AML-193 (cell line): ENCODE measurements at places on chromosomes 11 and 22.

DNA sequence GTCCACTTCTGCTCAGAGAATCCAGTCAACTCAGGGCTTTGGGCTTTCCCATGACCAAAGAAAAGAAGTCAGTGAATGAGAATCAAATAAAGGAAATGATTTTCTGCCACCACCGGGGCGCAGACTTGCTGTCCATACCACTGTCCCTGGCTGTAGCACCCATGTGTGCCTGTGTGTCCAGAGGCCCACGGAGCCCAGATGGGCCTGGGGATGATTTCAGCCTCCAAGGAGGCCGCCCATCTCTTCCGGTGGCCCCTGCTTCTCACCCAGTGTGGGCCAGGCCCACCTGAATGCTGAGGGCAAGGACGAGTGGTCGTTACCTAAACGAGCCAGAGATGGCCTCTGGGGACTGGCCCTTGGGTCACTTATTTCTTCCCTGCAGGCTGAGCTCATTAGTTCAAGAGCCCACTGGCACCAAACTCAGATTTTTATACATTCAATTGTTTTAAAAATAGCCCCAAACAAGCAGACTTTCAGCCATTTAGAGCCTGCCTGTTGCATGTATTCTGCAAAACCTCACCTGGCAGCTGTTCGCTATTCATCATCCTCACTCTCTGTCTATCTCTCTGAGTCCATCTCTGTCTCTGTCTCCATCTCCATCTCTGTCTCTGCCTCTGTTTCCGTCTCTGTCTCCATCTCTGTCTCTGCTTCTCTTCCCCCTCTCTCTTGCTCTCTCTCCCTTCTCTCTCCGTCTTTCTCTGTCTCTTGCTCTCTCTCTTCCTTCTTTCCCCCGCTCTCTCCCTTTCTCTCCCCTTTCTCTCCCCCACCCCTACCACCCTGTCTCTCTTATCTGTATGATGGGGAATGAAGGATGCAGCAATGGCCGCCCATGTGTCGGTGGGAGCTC, 24.2 kb downstream of the KRTAP5-5 start:
- no peak for DNase-seq

DNA sequence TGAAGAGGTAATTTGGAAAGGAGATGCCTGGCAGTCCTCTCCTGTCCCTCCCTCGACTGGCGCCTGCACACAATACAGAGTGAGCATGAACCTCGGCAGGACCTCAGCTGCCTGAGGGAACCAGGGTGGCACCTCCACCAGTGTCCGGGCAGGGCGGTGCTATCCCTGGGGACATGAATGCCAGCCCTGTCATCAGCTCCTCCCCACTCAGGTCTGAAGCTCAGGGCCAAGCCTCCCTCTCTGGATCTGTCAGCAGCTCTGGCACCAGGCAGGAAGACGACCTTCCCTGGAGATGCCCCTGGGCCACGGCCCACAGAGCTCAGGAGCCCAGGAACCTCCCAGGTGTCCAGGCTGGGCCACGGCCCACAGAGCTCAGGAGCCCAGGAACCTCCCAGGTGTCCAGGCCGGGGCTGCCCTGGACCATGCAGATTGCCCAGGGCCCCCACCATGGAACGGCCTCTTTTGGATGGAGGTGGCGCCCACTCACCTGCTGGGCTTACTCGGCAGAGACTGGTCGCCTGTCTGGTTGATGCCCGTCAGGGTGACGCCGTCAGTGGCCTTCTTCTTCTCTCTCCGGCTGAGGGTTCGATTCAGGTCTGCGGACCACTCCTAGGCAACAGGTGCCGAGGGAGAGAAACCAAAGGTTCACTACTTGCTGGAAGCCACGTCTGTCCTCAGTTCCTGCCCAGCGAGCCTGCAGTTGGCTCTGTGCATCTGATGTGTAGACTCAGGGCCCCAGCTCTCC, 21.7 kb upstream of the ARFGAP3 start:
- no peak for DNase-seq

- DNase-seq: no peak
Measured at GRCh38 chr11:79950172-79950571, 509.3 kb upstream of the TENM4 start.

GRCh38 chr11:19767627-19768151, 55.1 kb downstream of the NAV2 start:
- no peak for DNase-seq

DNA sequence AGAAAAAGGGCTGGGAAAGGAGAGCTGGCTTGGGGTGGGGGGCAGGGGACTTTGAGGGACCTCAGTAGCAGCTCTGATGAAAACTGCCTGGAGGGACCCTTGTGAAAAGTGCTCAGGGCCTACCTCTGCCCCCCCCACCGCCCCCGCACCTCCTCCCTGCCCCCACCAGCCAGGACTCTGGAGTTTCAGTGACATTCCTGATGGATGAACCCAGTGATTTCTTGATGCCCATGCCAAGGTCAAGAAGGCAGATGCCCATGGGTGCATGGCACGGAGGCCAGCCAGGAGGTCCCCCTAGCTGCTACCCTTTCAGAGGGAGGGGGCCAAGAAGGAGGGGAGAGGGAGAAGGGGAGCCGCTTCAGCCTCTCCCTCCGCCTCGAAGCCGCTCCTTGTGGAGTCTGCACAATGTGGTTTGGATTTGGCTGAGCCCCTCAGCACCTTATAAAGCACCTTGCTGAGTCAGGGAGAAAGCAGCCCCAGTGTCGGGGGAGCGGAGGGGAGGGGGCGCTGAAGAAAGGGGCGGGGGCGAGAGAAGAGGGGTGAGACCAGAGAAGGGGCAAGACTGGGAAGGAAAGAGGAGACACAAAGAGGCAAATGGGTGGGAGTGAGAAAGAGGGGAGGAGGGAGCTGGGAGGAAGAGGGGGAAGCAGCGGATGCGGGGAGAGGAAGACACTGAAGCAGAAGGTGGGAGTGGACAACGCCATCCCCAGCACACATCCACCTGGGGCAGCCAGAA, 2.1 kb upstream of the CLCF1 start:
- DNase-seq: no peak

- no peak for DNase-seq
Measured at GRCh38 chr11:3044004-3044403, 13.2 kb downstream of the CARS1 start.

DNA sequence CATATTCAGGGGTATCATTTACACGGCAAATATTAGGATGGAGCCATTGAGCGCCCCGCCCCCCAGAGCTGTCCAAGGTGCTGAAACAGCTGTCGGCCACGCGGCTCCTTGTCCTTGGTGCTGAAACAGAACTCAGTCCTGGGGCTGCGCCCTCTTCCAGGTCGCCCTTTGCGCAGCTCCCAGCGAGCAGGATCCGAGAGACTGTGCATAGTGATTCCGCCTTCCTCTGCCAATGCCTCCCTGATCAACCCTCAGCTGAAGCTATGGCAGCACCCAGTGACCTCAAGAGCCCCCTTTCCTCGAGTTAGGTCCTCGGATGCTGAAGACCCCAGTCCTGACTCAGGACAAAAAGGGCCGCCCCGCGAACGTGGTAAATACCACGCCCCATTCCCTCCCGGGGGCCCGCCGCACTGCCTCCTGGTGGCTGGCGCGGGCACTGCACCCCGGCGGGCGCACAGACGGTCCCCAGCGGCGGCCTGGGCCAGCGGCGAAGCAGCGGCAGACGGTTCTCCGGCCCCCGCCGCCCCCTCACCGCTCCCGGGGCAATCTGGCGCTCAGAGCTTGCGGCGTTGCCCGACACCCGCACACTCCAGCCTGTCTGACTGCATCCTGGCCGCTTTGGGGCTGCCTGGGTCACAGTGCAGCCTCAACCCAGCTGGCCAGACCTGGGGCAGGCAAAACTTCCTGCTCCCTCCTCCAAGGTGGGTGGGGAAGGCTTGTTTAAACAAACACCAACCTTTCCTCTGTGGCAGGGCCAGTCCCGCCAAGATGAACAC, 13.4 kb downstream of the SYT7 start:
- DNase-seq: peak; percentile 7

DNA sequence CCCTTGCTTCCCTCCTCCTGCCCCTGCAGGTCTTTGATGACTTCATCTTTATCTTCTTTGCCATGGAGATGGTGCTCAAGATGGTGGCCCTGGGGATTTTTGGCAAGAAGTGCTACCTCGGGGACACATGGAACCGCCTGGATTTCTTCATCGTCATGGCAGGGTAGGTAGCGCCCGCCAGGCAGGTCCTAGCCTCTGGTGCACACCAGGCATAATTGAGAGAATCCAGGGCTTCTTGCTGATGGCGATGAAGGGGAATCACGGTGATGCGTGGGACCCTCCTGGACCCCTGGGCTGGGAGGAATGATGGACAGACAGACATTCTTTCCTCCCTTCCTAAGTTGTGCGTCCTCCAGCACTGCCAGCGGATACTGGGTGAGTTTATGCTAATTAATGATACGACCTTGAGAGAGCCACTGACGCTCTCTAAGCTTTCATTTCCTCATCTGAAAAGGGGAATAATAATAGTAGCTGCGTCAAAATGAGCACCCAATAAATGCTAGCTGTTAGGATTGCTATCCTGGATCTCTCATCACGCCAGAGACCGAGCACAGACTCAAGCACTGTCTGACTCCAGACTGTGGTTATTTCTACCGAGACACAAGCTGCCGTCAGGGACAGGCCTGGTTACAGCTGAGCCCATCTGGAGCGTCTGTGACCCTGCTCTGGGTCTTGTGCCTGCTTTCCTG, 30.1 kb downstream of the CACNA1I start:
- no peak for DNase-seq

GRCh38 chr11:95595973-95596489, 193.6 kb downstream of the FAM76B start:
- DNase-seq: no peak

DNA sequence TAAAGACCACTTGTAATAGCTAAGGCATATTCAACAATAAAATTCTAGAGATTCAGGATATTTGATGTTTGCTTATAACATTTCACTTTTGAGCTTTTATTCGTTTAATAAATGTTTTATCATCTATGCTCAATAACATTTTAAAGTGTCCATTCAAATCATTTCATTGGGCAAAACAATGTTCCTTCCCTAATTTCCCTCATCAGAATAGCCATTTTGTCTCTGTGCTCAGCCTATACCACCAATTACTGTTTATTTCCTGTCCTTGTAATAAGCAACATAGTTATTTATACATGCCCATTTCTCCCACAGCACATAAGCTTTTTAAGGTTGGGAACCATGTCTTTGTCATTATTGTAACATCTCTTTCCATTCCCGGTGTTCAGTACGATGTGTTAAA, 1.3 kb upstream of the SC5D start:
- no peak for DNase-seq

DNA sequence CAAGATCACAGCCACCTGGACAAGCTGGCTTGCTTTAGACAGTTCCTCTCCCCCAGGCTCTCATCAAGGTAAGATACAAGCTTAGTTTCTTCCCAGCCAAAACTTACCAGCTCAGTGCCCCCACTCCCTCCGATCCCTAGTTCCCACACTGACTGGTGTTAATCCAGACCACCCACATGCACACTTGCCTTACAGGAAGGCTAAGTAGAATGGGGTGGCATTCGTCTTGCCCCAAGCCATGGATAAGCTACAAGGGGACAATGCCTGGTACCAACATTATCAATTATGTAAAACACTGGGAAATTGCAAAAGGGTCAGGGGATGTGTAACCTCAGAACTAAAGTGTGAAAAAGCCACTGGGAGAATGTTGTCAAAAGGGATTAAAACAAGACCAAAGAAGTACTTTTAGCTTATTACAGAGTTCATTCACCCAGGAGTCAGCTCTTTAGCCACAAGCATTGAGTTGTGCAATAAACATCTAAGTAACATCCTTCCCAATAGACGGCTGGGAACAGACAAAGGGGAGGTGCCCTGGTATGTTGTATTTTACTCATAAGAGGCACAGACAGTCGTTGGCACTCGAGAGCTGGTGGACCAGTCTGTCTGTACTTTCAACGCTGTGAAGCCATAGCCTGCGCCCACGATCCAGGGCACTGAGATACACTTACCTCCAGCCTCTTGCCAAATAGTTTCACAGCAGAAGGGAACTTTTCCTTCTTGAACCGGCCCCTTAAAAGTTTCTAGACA, 1.1 kb downstream of the DHCR7 start:
- DNase-seq: peak; percentile 87

DNA sequence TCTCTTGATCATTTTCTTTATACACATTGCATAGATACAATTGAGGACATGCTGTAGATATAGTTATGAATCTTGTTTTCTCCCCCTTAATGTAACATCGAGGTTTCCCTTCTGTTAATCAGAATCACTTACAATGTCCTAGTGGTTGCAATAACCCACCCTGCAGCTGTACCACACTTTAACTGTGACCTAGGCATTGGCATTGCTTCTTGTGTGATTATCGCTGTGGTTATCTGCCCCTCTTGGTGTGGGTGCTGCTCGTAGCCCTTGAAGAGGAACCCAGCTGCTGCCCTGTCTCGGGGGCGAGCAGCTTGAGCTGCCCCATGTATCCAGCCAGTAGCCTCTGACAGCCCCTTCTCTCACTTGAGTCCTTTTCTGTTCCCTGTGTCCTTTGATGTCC, 1.5 kb downstream of the DGAT2 start:
- no peak for DNase-seq

DNA sequence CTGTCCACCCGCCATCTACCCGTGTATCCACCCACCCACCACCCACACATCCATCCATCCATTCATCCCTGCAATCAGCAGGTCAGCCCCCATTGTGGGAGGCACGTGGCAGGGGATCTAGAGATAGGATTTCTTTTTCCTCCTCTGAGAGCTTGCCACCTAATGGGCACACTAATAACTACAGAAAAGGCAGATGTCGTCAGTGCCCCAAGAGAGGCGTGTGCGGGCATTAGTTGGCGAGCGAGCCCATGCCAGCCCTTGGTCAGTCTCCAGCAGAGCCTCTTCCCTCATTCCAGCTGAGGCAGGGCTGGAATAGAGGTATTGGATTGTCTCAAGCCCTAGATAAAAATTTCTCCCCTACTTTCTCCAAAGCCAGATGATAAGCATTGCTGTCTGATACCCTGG, 9.7 kb downstream of the USP2 start:
- DNase-seq: no peak

GRCh38 chr11:8956860-8957259, 7.4 kb downstream of the TMEM9B start:
- DNase-seq: no peak

- peak; percentile 90 for DNase-seq
Measured at GRCh38 chr11:46305295-46305694, 27.8 kb downstream of the CREB3L1 start.

DNA sequence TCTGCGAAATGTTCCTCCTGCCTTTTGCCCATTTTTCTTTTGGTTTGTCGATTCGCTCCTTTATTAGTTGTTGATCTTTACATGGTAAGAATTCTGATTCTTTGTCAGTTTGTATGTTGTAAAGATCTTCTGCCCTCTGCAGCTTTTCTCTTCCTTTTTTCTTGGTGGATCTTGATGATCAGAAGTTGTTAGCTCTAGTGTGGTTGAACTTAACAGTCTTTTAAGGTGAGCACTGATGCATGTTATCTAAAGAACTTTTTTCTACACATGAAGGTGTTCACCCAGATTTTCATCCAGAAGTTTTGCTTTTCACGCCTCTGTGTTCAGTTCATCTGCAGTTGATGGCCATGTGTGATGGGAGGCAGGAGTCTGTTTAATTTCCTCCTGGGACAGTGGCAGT, 133.7 kb downstream of the TBC1D22A start:
- DNase-seq: no peak

- DNase-seq: peak; percentile 81
Measured at GRCh38 chr11:69530278-69531070, 49.0 kb downstream of the LINC01488 start.
